ENCODE measurements at places on chromosomes 3 and 15.

GRCh38 chr3:134650431-134651346, at the start of gene KY:
Gene KY (minus strand): TSS chr3:134651022. CDS start chr3:134650960, 62 bp downstream.
- peak; percentile 33 for DNase-seq

- no peak for DNase-seq
These were observed 16.5 kb downstream of the CYFIP1 start for GRCh38 chr15:22963641-22964040.

DNA sequence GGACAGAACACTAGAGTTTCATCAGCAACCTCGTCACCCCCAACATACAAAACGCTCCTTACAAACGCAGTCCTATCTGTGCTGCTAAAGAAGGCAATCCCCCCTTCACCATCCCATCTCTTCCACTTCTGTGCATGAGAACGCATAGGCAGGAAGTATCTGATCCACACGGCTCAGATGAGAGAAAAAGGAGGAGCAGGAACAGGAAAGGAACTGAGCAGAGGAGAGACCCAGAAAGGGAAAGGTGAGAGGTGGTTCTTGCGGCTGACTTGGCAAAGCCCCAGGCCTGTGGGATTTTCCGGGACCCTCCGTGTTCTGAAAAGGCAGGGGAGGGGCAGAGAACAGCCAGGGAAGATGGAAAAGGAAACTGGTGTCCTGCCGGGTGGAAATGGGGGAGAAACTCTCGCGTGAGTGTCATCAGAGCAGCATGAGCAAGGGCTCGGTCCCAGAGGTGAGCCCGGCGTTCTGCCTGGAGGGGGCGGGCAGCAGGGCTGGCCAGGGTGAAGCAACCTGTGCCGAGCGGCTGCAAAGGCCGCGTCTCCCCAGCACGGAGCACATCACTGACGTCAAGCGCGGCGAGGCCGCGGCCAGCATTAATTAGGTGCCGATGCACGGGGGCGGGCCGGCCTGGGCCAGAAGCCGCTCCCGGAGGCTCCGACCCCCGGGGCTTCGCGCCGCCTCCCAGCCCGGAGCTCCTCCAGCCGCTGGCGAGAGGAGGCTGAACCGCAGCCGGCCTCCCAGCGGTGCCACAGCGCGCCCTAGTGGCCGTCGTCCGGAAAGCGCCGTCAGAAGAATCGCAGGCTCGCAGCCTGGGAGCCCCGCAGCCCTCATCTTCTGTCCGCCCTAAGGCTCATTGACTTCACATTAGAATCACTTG, 35.8 kb downstream of the CPN2 start:
- peak; percentile 88 for DNase-seq

DNA sequence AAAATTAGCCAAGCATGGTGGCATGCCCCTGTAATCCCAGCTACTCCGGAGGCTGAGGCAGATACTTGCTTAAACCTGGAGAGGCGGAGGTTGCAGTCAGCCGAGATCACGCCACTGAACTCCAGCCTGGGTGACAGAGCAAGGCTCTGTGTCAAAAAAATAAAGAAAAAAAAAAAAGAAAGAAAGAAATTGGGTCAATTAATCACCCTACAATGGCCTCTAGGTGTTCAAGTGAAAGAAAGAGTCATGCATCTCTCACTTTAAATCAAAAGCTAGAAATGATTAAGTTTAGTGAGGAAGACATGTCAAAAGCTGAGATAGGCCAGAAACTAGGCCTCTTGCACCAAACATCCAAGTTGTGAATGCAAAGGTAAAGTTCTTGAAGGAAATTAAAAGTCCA, 44.9 kb upstream of the GSK3B start:
- DNase-seq = no peak

GRCh38 chr15:33608714-33609113, 297.9 kb downstream of the RYR3 start:
- no peak for DNase-seq

DNA sequence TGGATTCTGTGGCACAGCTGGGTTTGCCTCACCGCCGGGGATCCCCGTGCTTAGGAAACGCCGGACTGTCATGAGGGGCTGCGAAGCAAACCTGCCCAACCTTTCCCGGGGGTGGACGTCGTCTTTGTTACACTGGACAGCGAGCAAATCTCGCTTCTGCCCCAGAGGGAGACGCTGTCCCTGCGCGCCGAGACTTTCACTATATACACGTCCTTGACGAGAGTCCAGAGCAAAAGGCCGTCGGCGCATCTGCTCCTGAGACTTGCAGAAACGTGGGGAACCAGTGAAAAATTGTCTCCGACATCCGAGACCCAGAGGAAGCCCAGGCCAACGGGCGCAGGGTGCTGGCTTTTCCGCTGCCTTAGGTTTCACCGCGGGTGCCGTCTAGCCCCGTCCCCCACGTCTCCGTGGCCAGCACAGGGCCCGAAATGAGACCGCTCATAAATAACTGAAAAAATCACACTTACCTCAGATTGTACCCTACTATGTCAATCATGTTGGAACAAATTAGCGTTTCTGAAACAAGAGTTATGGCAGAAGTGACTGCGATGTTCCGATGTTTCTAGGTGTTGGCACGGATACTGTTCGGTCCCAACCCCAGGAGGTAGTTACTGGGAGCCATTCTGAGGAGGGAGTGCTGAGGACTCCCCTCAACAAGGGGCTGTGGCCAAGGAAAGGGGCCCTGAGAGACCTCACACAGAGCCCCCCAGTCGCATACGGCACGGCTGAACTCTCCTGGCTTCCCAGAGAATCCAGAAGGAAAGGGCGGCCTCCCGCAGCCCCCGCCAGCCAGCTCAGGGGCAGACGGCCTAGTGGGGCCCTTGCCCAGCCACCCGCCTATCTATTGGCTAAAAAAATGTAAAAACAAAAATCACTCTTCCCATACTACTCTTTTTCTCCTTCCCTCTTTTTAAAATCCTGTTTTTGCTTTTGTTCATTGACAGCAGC, 14.4 kb upstream of the MUC4 start:
- DNase-seq = no peak

DNA sequence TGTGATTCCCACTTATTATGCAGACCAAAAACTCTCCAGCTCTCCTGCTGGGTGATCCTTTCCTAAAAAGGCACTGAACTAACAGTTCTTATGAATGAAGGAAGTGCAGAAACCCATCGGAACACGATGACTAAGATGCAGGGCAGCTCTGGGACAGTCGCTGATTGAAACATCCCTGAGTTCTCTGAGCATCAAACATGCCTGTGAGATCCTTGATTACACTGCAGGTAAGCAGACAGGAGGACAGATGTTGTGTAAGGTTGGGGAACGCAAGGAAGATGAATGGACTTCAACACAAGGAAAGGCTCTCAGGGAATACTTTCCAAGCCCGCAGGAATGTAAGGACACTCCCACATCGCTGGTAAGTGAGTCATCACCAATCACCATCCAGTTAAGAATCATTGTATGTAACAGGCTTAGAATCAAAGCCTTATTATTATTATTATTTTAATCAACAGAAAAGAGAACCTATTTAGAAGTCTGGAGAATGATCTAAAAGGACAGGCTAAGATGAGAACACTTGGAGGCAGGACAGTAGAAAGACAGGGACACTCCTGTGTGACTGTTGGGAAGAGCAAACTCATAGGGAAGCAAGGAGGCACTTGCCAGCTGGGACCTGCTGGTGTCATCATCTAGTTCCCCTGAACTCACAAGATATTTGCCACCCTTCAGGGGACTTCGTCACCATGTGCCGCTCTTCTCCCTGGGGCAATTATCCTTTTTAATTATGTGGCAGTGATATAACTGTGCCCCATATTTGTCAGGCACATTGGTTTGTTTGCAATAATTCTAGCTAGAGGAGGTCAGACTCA, 26.0 kb downstream of the TMEM158 start:
- no peak for DNase-seq

- no peak for DNase-seq
These were observed 475.8 kb upstream of the KCNMB2 start for GRCh38 chr3:178060407-178060806.

DNA sequence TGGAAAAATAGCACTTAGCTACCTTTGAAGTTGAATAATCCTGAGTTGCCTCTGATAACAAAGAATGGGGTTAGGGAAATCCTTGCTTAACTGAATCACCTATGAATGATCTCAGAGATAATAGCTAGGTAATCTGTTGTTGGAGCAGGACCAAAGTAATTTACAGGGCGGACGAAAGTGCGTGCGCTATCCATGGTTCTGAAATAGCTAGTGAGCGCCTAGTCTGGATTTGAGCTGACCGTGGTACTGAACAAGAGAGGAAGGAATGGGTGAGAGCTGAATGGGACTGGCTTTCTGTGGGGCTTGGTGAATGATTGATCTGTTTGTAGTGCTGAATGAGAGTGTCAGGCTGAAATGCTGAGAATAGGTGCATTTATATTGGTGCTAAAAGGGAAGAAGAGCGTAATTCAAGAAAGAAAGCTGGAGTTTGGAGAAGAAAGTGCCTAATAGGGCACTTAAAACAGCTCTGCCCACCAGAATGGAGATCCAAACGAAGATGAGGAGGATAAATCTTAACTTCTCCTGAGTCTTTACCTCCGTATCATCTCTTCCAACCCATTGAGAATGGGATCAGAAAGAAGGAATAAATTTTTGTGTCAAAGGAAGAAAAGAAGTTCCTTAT, 10.1 kb downstream of the SCN10A start:
- no peak for DNase-seq

DNA sequence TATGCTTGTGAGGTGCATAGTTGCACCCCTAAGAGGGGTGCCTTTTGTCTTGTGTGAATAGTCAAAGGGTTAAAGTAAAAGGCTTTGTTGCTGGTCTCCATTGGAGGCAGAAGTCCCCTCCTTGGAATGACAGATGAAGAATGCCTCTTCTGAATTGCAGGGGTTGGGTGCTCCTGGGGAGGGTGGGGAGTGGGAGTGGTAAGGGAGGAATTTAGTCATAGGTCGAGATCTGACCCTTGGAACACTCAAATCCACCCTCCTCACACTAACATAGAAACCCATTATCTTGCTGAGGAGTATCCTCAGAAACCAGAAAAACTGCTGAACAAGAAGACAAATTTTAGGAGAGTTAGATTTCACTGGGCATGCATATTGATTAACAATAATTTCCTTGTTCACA, 4.7 kb downstream of the CTXND1 start:
- DNase-seq = no peak

DNA sequence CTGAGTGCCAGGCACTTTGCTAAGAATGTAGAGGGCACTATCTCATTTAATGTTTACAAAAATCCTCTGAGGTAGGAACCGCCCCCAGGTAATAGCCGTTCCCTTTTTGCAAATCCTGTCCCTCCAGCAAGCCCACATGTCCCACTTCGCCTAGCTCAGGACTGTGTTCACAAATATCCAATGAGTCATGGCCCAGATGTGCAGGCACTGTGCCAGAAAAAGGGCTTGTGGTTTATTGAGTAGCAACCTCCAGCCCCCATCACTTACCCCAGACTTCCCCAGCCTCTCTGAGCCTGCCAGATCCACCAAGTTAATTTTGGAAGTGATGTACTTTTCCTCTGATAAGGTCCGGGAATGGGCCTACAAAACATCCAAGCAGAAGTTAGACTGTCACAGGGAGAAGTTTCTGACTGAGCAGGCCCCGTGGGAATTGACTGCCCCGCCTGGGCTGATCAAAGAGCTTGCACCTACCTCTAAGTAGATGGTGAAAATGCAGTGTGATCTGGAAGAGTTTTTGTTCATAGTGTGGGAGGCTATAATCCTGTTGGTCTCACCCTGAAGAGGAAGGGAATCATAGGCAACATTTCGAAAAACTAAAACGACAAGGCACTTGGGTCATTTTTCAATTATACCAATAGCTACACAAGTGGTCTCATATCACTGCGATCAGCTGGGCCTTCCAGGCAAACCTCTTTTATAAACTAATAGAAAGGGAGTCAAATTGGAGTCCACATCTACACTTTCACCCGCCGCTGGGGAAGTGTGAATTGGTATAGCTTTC, 15.7 kb downstream of the KIF9 start:
- DNase-seq = no peak

DNA sequence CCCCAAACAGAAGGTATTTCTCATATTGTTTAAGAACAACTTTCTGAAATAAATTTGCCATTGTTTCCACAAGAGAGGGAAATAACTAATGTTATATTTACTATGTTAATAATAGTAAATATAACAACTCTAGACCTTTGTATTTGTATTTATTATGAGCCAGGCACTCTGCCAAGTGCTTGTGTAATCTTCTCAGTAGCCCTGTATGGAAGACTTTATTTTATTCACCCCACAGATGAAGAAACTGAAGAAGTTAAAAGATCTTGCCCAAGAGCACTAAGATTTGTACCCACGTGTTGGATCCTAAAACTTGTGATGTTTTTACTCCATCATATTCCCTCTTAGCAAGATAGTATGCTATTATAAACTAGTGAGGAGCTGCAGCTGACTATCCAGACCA, 12.0 kb upstream of the GNB4 start:
- DNase-seq = no peak

- no peak for DNase-seq
These were observed 38.6 kb downstream of the TRPM1 start for GRCh38 chr15:31062911-31063310.

DNA sequence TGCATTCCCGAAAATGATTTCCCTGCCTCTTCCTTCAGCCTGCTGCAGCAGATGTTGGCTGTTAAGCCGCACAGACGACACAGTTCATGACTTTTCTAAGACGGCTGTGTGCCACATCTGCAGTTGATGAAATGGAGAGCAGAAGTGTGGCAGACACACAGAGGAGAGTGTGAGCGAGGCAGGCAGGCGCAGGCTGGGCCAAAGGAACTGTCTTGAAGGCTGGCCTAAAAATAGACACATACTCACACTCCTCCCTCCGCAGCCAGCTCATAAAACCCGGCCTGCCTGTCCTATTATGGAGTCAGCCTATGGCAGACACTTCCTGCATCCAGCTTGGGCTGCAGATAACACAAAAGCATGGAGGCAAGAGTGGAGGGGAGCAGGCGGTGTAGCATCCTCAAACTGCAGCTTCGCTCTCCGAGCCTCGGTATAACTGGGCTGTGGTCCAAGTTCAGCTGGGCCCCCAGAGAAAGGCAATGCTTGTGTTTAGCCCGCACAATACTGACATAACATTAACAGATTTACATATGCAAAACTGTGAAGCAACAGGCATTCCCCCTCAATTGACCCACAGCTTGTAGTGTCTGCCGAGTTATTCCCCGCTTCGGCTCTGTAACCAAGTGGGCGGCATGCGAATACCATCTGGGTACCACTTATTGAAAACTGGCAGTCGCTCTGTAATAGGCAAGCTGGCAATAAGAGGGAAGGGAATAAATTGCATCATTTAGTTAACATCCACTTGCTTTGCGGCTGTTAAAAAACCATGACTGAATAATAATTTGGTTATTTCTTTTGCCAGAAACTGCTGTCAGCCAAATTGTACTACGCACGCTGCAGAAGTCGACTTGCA, 40.8 kb downstream of the FOXP1 start:
- DNase-seq = no peak
